T47D (cell line): ENCODE measurements at places on chromosomes 3 and 15.
A peak's percentile ranks its signal among the peaks of the same experiment; 100 is the strongest.

- DNase-seq = no peak
These were observed 83.5 kb downstream of the PCSK6 start for GRCh38 chr15:101406036-101406435.

- no peak for DNase-seq
These were observed 2.7 kb upstream of the DCAF1 start for GRCh38 chr3:51502562-51502910.

DNA sequence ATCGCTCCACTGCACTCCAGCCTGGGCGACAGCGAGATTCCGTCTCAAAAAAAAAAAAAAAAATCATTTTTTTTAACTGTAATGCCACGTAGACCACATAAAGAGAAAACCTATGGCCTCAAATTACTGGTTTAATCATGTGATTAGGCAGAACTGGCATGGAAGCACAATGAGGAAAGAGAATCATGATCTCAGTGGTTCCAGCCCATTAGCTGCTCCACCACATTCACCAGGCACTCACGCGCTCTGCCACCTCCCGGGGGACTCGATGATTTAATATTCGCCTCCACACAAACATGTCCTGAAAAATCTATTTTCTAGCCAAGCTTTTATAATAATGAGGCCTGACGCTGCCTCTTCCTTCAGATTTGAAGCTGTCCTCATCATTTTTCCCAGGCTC is 204.7 kb downstream of the TBL1XR1 start:
- DNase-seq = no peak

DNA sequence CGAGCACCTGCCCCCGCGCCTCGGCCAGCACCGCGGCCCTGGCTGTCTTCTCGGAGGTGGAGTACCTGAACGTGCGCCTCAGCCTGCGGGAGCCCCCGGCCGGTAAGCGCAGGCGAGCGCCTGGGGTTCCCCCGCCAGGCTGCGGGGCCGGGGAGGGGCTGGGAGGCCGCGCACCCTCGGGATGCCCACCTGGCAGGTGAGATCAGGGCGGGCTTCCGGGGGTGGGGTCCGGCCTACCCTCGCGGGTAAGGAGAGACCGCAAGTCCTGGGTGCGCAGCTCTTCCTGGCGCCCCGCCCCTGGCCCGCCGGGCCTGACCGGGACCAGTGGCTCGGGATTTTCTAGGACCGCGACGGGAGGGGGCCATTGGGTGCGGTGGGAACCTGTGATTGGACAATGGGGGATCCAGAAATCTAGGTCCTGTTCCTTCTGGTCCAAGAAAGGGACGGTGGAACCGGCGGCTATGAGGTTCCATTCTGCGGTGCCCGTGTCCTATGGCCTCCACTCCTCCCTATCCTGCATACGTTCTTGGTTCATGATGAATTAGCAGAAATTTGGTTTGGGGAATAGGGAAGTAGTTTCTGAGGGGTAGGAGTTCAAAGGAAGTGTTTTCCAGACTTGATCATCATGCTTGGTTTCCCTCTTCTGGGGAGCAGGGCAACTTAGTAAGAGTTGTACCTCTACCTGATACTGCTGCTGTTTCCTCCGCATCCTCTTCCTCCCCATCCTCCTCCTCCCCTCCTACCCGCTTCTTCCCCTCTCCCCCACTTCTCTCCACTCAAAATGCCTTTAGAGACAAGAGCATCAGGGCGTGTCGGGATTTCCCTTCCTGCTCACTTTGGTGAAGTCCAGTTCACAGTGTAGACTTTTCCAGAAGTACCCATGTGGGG is 808 bp downstream of the ARRDC4 start:
- peak; percentile 23 for DNase-seq

DNA sequence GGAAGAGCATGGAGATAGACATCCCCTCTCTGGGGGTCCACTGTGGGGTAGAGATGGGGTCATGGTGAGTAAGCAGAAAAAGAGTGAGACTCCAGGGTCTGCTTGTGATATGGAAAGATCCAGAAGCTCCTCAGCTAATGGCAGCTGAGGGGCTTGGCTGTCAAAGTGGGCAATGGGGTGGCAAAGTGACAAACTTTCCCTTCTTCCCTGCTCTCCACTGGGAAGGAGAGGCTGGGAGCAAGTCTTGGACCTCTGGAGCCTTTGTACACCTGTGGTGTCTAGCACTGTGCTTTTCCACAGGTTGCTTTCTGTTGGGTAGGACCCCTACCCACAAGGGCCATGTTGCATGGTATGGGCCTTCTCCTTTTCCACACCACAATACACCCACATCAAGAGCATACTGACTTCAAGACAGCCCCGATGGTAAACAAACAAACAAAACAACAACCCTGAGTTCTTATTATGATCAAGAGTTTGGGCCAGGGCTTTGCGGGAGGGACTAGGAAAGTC is 3.5 kb downstream of the ITGA11 start:
- DNase-seq = no peak

DNA sequence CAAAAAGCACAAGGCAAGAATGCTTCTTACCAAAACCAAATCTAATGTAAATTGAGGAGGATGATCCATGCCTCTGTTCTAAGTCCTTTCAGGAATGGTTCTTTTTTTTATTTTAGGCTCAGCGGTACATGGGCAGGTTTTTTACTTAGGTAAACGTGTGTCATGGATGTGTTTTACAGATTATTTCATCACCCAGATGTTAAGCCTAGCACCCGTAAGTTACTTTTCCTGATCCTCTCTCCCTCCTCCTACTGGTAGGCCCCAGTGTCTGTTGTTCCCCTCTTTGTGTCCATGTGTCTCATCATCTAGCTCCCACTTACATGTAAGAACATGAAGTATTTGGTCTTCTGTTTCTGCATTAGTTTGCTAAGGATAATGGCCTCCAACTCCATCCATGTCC is 289.2 kb upstream of the THBS1 start:
- no peak for DNase-seq

DNA sequence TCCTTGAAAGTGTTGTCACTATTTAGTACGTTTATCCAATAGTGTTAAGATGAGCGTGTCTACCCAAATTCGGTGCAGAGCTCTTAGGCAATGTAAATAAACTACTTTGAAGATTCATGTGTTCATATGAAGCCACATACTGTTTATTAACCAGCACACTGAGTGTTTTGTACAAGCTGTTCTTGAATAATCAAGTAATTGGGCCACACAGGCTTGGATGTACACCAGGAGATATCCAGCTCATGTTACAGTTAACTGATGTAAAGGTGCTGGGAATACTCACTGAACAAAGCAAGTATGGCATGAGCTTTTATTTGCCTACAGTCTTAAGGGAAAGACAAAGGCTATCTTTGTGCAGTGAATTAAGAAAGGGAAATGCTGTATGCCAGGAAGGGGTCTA is 632 bp upstream of the DHX36 start:
- no peak for DNase-seq

DNA sequence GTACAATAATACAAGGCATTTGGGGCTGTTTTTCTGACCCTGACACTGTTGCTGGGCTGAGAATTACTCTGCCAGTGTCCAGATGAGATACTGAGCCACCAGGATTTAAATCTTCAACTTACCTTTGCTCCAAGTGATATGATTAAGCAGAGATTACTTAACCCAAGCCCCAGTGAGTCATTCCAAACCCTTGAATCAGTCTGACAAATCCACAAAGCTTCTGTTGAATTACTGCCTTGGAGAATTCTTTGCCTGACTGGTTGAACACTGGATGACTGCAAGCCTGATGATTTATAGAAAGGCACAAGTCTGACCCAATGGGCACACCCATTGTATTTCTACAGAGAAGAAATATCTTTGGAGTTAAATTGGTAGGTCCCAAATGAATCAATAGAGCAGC is 88.2 kb upstream of the TSC22D2 start:
- DNase-seq = no peak

GRCh38 chr15:57743424-57743823 is 36.9 kb downstream of the POLR2M start:
- DNase-seq = peak; percentile 44

- DNase-seq = no peak
These were observed 27.3 kb downstream of the STT3B start for GRCh38 chr3:31559872-31560534.
